SK-MEL-5 (cell line): ENCODE measurements at places on chromosomes 3 and 15. TPM values are rescaled to one million over a fixed set of nuclear protein-coding genes. Genes with fewer than 3 reads are reported as not detected.

GRCh38 chr15:78276064-78276943 is 11.9 kb downstream of the DNAJA4 start:
- no peak for DNase-seq

DNA sequence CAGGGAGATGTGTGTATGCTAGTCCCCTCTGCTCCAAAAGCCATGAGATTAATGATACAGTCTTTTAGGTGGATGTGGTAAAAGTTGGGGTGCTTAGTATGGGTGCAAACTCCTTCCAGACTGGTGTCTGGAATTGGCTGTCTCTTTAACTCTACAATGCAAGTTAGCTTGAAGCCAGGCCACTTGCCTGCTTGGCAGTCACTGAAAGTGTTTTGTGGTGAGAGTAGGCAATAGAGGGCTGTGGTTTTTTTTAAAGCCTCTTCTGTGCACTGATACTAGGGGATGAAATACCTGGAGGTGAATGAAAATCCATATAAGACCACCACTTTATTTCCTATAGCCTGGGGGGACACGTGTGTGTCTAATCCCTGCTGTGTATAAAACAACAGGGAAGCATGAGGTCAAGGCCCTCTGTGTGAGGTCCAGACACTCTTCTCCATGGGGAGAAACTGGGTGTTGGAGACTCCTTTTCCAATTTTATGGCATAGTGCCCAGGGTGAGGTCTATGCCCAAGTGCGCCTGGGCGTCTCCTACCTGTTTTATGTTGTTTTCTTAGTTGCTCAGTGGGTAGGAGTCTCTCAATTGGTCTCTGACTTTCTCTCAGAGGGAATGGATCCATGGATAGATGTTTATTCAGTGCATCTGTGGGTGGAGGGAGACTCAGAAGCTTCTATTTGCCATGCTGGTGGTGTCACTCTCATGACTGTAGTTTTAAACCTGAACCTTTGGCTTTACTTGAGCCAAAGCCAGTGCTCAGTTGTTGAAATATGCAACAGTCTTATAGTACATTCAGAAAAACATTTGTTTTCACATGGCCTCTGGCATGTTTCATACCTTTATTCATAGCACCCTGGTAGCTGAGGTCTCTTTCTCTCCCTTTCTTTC is 327.8 kb upstream of the ATP11B start:
- no peak for DNase-seq

The GOLGA6A gene
- not detected in 2 replicates for total RNA-seq

The NUTM1 gene
- not detected in 2 replicates for total RNA-seq

The OR5K2 gene
- total RNA-seq: not detected in 2 replicates

The RTP1 gene
- not detected in 2 replicates for total RNA-seq
